ENCODE measurements at places on chromosomes 7 and 10.

DNA sequence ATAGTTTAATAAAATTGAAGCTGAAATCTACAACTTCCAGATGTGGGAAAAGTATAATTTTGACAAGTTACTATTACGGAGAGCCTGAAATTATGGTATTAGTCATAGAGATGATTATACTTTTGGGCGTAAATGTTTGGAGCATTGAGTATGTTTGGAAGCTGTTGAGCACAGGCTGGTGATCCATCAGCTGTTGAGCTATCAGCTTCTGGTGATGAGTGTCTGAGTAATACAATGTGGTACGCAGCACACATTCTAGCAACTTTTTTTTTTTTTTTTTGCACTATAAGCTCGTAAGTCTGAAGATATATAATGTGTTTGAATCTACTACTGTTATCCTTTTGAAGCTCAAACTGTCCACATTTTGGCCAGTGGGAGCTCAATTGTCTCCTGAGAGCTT, 123.4 kb downstream of the ATE1 start:
- DNase-seq, result no peak

DNA sequence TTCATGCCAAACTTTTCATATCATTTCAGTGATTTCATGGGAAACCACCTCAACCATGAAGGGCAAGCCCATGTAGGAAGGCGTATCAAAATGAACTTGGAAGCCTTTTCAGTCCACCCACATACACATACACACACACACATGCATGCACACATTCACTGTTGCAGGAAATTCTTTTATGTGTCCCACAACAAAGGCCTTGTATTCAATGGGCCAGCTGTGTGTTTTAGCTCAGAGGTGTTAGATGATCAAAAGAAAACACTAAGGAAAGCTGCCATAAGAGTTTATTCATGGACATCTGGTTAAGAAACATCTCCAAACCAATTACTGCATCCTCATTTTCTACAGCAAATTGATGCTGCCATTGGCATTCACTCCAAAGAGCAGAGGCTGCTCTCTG, 74.4 kb upstream of the STK17A start:
- DNase-seq, result no peak

DNA sequence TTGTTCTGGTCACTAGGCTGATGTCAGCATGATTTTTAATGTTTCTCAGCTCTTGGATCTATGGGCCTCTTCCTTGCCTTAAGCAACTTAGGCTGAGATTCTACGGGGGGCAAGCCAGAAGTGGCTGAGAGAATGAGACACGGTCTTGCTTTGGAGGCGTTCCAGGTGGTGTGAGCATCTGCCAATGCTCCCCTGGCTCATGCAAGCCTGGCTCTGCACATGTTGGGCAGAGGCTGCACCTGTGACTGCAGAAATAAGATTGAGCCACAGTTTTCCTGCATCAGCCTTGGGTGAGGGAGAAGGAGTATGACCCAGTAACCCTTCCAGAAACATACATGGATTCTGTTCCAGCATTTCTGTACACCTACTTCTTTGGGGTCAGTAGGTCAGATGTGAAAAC, 41.9 kb downstream of the C10orf120 start:
- DNase-seq, result no peak

DNA sequence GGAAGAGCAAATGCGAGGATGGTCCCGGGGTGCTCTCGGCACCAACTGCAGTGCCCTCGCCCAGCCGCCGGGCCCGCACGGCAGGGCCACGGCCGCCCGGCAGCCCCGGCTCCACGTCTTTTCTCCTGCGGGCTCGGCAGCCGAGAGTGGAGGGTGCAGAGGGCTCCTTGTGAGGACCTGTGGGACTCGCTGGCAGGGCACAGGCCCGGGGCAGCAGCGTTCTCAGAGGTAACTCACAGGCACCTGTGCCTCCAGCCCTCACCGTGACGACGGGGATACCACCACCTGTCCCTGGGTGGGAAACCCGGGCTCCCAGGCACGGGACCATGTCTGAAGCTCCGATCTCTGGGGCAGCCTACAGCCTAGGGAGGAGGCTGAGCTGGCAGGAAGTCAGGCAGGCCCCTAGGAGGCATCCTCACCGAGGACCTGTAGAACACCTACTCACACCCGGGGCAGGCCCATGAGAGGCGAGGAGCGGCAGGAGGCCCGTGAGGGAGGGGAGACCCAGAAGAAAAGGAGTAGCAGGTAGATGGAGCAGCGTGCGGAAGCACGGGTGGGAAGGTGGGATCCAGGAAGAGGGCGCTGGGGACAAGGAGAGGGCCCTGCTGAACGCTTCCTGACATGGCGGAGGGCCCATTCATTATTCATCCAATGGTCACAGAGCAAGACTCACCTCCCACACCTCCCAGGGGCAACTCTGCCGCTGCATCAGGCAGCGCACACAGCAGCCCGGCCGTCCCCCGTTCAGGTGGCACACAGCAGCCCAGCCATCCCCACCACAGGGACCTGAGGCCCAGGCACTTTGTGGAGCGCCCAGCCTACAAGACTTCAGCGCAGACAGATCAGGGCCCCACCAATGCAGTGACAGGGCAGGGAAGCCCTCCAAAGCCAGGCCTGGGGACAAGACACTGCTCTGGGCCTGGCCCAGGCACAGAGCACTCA, 244.9 kb downstream of the MAD1L1 start:
- DNase-seq, result no peak

GRCh38 chr10:60846173-60846572, 67.9 kb downstream of the CDK1 start:
- DNase-seq, result no peak

GRCh38 chr10:127919418-127920271, 12.7 kb downstream of the PTPRE start:
- DNase-seq, result no peak

DNA sequence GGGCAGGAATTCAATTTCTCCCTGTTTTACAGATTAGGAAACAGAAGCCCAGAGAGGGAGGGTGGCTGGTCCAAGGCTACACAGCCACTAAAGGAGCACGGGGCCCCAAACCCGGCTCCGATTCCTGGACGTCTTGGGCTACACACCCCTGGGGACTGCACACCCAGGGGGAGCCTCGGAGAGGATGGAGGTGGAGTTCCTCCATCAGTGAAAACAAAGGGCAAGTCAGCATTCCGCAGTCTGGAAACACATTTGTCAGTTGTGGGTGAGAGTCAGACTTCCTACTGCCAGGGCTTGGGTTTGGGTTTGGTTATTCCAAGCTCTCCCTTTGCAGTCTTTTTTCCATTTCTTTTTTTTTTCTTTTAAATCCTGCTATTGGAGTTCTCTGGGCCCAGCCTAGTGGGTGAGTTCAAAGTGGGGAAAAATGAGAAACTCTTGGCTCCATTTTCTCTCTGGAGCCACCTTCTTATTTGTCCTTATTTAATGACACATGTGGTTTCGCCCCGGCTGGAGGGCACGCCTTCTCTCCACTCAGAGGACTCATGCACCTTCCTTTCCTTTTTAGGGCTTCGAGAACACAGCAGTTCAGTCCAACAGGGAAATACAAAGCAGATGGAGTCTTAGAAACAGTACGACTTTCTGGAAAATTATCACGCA, 59.9 kb upstream of the AQP1 start:
- no peak for DNase-seq

GRCh38 chr7:2862831-2863361, 18.8 kb upstream of the GNA12 start:
- no peak for DNase-seq

DNA sequence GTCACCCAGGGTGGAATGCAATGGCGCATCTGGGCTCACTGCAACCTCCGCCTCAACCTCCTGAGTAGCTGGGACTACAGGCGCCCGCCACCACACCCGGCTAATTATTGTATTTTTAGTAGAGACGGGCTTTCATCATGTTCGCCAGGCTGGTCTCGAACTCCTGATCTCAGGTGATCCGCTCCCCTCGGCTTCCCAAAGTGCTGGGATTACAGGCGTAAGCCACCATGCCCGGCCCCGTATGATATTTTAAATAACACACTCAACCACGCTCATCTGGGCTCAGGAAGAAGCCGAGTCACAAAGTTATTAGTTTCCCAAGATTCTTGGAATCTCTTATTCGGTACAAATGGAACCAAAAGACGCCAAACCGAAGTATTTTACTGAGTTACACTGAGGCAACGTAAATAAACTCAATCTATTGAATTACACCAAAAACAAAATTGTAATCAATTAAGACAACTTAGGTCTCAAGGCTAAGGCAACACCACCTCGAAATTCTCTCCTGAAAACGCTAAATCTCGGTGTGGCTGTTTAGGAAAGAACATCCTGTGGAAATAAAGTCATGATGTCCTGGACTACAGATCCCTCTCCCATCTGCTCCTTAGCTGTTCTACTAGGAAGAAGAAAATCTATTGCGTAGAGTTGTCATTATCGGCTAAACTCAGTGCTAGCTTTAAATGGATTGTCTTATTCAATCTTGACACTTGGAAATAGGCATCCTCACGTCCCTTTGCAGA, 910 bp downstream of the ARHGAP19 start:
- DNase-seq, result no peak

DNA sequence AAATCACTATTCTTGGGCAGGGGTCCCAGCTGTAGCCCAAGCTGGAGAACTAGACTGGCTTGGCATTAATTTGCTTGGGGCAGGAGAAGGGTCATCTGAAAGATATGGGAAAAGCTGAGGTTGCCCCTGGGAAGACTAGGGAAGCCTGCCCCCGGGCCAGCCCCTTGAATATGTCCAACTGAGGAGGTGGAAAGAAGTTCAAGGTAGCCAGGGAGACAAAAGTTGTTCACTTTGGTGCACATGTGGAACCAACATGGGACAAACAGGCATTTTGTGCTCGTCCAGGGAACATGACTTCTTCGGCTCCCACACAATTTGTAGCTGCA, 1.4 kb upstream of the LRRC61 start:
- no peak for DNase-seq
